ENCODE measurements at places on chromosomes 4 and X.

DNA sequence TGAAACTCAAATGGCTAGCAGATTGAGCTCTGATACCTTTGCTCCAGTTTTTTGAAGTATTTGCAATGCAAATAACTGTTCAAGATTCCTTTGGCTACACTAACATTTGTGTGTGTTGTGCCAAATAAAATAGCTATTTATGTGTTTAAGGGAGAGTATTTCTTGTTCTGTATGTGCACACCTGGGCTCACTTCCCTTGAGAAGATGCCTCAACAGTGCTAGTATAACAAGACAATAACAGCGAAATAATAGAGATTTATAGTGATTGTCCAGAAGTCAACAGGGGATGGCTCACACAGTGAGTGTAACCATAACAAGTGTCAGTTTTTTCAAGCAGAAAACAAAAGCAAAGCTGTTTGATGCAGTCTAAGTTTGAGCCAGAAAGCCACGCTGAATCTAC is 460.5 kb downstream of the CENPC start:
- DNase-seq = no peak

- DNase-seq = no peak
These were observed 86.7 kb upstream of the C1QTNF7 start for GRCh38 chr4:15340902-15341732.

- DNase-seq = no peak
These were observed 161.9 kb downstream of the ZNF518B start for GRCh38 chr4:10295301-10295700.

GRCh38 chr4:48937033-48937432 is 30.5 kb upstream of the OCIAD2 start:
- no peak for DNase-seq
